CD4-positive, alpha-beta memory T cell (primary cell): ENCODE measurements at places on chromosomes 12 and 14. TPM values are rescaled to one million over a fixed set of nuclear protein-coding genes. Genes with fewer than 3 reads are reported as not detected.

CLEC4E gene
- not detected for polyA plus RNA-seq

AQP2 gene
- not detected for polyA plus RNA-seq

SYT10 gene
- polyA plus RNA-seq, result not detected

POTEM gene
- polyA plus RNA-seq, result not detected

IKZF4 gene
- 2.2 TPM for polyA plus RNA-seq
